ENCODE measurements at places on chromosomes 5 and 9.

GRCh38 chr9:3403315-3403714, 122.5 kb downstream of the RFX3 start:
- DNase-seq, result no peak

- DNase-seq, result no peak
Observed at GRCh38 chr5:102625928-102626327, 127.1 kb upstream of the SLCO6A1 start.

DNA sequence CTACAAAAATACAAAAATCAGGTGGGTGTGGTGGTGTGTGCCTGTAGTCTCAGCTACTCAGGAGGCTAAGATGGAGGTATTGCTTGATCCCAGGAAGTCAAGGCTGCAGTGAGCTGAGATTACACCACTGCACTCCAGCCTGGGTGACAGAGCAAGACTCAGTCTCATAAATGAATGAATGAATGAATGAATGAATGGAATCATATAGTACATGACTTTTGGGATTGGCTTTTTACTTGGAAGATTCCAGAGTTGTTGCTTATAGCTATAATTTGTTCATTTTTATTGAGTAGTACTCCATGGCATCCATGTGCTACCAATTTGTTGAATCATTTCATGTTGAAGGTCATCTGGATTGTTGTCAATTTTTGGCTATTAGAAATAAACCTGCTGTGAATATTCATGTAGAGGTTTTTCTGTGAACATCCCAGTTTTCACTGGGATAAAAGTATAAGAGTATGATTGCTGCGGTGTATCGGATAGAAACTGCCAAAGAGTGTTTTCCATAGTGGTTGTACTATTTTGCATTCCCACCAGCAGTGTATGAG, 19.9 kb downstream of the ERBIN start:
- DNase-seq, result no peak

GRCh38 chr9:107397076-107398044, 92.2 kb downstream of the KLF4 start:
- no peak for DNase-seq

DNA sequence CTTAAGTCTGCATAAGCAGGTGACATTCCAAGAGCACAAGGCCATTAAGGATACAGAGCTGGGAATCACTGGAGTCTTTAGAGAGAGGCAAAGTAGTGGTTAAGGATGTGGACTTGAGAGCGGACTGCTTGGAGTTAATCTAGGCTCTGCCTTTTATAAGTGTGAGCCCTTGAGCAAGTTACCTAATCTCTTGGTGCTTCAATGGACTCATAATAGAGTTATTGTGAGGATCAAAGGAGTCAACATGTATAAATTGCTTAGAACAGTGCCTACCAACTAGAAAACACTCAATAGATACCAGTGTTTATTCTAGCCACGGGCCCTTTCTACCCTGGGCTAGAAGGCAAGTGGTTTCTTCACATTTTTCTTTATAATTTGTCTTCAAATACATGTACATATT, 819.4 kb downstream of the NR2F1-AS1 start:
- no peak for DNase-seq
